Naive B cell (primary cell): ENCODE measurements at places on chromosomes 11 and 22.

DNA sequence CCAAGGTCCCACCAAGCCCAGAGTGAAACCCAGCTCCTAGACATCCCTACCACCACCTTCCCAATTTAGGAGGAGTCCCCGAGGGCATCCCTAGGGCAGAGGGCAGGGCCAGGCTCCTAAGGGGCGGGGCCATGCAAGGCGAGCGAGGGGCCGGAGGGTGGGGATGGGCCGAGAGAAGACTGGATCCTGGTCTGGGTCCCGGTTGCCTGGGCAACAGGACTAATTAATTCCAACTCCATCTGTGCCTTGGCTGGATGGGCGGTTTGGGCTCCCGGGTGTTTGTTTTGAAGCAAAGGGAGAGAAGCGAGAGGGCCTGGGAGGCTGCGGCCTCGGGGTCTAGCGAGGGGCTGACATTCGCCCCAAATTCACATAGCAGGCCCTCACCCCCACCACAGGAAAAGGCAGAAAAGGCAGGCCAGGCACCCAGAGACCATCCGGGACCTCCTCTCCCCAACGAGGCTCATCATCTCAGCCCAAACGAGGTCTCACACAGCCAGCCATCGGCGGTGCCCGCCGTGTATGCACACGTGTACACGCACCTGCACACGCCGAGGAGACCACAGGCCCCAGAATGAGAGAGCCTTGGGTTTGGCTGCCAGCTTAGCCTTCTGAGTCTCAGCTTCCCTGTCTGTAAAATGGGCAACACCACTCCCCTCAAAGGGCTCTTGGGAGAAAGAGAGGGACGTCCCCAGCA lies 23.9 kb downstream of the ELFN2 start:
- H3K4me3 ChIP-seq = no peak overlapping the region
- no peaks in the 10 kb centered on the region for H3K4me1 ChIP-seq
- no peak for DNase-seq
- no peaks in the 10 kb centered on the region for H3K36me3 ChIP-seq

DNA sequence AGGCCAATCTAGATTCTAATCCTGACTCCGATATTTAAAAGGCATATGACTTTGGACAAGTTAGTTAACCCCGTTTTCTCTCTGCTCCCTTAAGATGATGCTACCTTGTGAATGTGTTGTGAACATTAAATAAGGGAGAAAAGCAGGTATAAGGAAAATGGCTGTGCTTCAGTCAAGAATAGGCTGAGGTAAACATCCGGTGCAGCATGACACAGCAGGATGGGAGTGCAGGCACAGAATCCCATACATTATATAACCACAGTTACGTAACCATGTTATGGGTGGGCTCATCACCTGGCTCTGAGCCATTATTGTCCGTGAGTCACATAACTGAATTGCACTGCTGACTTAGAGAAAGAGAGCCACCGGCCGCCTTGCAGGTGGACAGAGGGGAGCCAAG lies 382.2 kb upstream of the ANO5 start:
- no peaks in the 10 kb centered on the region for H3K4me1 ChIP-seq
- DNase-seq = no peak
- H3K27me3 ChIP-seq = no peaks in the 10 kb centered on the region
- H3K36me3 ChIP-seq = no peaks in the 10 kb centered on the region
- no peak overlapping the region for H3K27ac ChIP-seq
- no peak overlapping the region for H3K4me3 ChIP-seq

- H3K36me3 ChIP-seq = peaks cover 18% of the 10 kb centered on the region
- peaks cover 29% of the 10 kb centered on the region for H3K4me1 ChIP-seq
- H3K27ac ChIP-seq = no peak overlapping the region
- peak overlapping the region; percentile 36 for H3K4me3 ChIP-seq
These were observed 5.9 kb downstream of the EFEMP2 start for GRCh38 chr11:65866509-65867283.

DNA sequence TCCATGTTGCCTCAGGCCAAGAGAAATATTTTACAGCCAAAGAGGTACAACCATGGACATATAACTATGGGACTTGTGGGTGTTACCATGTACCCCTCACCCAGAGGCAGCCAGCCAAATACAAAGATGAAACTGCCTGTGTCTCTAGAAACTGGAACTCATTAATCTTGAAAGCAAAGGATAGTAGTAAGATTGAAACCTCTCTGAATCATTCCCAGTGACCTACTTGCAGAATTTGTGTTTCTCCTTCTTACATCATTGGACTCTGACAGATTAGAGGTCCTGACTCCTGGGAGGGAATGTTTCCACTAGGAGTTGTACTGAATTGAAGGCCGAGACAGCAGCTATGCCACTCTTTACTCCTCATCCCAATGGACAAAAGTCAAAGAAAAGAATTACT lies 257.4 kb upstream of the UBASH3B start:
- H3K4me3 ChIP-seq = no peak overlapping the region
- no peaks in the 10 kb centered on the region for H3K27me3 ChIP-seq
- no peaks in the 10 kb centered on the region for H3K4me1 ChIP-seq
- no peak for DNase-seq

DNA sequence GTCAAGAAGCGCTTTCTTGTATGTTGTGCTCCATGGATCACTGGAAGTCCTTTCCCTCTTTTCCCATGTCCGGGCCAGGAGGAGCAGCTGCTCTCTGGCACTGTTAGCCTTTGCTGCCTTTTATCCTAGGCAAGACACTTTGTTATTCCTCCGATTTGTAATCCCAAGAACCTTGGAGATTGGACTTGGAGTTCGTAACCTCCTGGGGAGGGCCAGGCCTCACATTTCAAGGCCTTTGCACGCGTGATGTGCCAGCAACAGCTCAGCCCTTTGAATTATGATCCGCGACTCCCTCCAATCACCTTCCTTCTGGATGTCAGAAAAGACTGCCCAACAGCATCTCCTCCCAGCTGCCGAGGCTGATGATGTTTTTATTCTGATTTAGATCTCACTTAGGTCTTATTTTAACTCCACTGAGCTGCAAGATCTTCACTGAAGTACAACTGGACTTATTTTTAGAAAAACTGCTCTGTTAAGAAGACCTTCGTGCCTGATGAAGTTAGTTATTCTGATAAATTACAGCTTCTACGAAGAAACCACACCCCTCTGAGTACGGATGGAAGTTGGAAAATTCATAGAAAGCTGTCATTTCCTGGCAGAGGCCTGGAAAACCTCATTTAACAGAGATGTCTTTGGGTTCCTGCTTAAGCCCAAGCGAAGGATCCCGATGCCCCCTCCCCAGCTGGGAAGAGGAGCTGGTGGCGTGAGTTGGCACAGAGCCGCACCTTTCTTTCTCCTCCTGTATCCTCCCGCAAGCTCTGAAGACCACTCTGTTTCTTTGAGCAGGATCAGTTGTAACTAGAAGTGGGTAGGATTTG lies 62.4 kb downstream of the PARVB start:
- H3K36me3 ChIP-seq = peaks cover 7% of the 10 kb centered on the region
- no peak overlapping the region for H3K27ac ChIP-seq
- no peaks in the 10 kb centered on the region for H3K27me3 ChIP-seq
- H3K4me1 ChIP-seq = peaks cover 8% of the 10 kb centered on the region
- no peak overlapping the region for H3K4me3 ChIP-seq

GRCh38 chr11:71204294-71204693 lies 48.1 kb downstream of the SHANK2 start:
- H3K4me3 ChIP-seq = no peak overlapping the region
- H3K4me1 ChIP-seq = peaks cover 16% of the 10 kb centered on the region
- H3K27me3 ChIP-seq = peaks cover 30% of the 10 kb centered on the region
- DNase-seq = no peak

GRCh38 chr22:23225724-23226496 lies 45.6 kb downstream of the BCR start:
- peaks cover 62% of the 10 kb centered on the region for H3K4me1 ChIP-seq
- H3K27ac ChIP-seq = peak overlapping the region; percentile 57
- H3K27me3 ChIP-seq = no peaks in the 10 kb centered on the region

DNA sequence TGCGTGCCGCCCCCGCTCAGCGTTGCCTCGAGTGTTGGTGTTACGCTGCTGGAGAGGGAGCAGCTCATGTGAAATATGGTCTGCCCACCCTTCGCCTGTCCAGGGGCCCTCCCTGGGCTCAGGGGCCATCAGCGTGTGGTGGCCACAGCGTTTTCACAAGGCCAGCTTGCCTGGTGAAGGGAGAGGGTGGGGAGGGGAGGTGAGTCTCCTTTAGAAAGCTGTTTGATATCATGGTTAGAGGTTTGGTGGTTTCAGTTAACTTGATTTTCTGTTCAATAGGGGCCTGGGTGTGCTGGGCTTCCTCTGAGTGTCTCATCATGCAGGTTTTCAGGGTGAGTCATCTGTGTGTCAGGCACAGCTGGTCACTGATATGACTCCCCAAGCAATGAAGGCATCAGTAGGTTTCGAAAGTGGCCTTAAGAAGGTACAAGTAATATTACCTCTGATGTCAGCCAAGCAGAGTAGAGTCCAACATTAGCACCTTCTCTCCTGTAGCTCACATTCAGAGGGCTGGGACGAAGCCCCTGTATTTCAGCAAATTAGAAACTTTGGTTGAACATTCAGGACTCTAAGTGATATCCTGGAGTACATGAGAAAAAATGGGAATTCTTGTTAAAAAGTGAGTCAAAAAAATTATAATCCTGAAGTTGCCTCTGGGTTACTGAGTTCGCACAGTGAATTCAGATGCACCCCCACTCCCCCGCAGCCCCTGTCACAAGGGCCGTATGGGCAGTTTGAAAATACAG lies 172.5 kb downstream of the TBC1D22A start:
- H3K4me1 ChIP-seq = peaks cover 40% of the 10 kb centered on the region
- H3K27ac ChIP-seq = no peak overlapping the region
- peaks cover 7% of the 10 kb centered on the region for H3K36me3 ChIP-seq
- DNase-seq = no peak
- no peaks in the 10 kb centered on the region for H3K27me3 ChIP-seq

DNA sequence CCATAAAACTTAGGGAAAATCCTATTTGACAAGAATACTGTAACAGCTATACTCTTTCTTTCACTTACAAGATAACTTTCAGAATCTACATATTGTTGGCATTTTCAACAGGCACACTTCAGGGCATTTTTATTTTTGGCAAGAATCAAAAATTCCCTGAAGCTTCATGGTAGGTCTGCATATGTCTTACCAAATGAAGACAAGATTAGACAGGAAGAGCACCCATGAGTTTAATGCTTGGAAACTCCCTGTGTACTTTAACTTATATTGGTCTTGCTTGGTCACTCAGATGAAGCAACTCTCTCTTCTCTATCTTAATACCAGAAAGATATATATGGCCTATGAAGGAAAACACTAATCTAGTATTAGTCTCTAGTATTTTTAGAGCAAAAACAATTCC lies 137.7 kb downstream of the ATG16L2 start:
- peaks cover 15% of the 10 kb centered on the region for H3K36me3 ChIP-seq
- peak; percentile 51 for DNase-seq
- H3K4me3 ChIP-seq = peak overlapping the region; percentile 84
- H3K27ac ChIP-seq = peak overlapping the region; percentile 95
- no peaks in the 10 kb centered on the region for H3K27me3 ChIP-seq

GRCh38 chr11:112255067-112255720 lies 5.5 kb downstream of the PLET1 start:
- no peak for DNase-seq
- H3K4me3 ChIP-seq = no peak overlapping the region
- no peaks in the 10 kb centered on the region for H3K4me1 ChIP-seq
- H3K27ac ChIP-seq = no peak overlapping the region
- H3K27me3 ChIP-seq = no peaks in the 10 kb centered on the region

DNA sequence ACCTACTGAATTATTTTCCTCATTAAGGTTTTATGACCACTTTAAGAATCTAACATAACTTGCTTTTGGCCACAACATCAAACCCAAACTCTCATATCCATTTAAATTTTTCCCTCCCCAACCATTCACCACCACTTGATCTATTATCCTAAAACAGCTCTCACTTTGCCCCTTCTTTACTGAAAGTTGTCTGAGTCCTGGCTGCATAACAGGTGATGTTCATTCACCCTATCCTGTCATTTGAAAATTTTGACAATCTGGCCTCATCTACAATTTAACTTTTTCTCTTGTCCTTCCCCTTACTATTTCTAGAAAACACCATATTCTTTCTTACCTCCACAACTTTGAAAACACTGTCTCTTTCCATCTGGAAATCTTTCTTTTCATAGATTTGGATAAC lies 89.3 kb downstream of the BDNF start:
- no peaks in the 10 kb centered on the region for H3K27me3 ChIP-seq
- H3K4me3 ChIP-seq = no peak overlapping the region
- H3K4me1 ChIP-seq = no peaks in the 10 kb centered on the region
- no peak for DNase-seq
- H3K36me3 ChIP-seq = no peaks in the 10 kb centered on the region

- H3K27me3 ChIP-seq = peaks cover 9% of the 10 kb centered on the region
- peaks cover 3% of the 10 kb centered on the region for H3K4me1 ChIP-seq
- H3K27ac ChIP-seq = no peak overlapping the region
- no peaks in the 10 kb centered on the region for H3K36me3 ChIP-seq
These were observed 7.6 kb downstream of the PLEKHB1 start for GRCh38 chr11:73653996-73654395.

GRCh38 chr11:115078461-115079438 lies 400.4 kb downstream of the NXPE2 start:
- H3K4me3 ChIP-seq = no peak overlapping the region
- H3K27me3 ChIP-seq = no peaks in the 10 kb centered on the region
- no peak overlapping the region for H3K27ac ChIP-seq
- no peak for DNase-seq
- no peaks in the 10 kb centered on the region for H3K36me3 ChIP-seq

- no peak overlapping the region for H3K27ac ChIP-seq
- no peaks in the 10 kb centered on the region for H3K4me1 ChIP-seq
- no peak overlapping the region for H3K4me3 ChIP-seq
- no peak for DNase-seq
- H3K36me3 ChIP-seq = no peaks in the 10 kb centered on the region
These were observed 56.6 kb upstream of the KIRREL3 start for GRCh38 chr11:127057126-127057525.

GRCh38 chr11:13942971-13943381 lies 19.5 kb upstream of the SPON1 start:
- peaks cover 8% of the 10 kb centered on the region for H3K4me1 ChIP-seq
- peaks cover 5% of the 10 kb centered on the region for H3K36me3 ChIP-seq
- H3K4me3 ChIP-seq = no peak overlapping the region
- H3K27ac ChIP-seq = no peak overlapping the region
- peaks cover 15% of the 10 kb centered on the region for H3K27me3 ChIP-seq
- DNase-seq = no peak

DNA sequence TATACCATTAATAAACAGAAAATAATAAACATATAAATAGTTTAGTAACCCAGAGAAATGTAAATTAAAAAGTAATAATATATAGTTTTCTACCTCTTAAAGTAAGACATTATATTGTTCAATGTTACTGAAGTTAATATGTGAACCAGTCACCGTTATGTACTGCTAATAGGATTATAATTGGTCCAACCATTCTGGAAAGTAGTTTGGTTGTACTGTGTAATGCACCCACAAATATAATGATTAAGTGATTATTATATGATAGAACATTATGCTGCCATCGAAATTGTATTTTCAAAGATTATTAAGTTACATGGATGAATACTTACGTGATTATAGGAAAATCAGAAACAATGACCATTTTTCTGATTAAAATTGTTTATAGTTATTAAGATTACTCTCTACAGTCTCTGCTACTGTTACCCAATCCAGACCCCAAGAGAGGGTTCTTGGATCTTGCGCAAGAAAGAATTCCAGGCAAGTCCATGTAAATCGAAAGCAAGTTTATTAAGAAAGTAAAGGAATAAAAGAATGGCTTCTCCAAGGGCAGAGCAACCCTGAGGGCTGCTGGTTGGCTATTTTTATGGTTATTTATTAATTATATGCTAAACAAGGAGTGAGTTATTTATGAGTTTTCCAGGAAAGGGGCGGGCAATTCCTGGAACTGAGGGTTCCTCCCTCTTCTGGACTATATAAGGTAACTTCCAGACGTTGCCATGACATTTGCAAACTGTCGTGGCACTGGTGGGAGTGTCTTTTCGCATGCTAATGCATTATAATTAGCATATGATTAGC lies 50.1 kb downstream of the ACER3 start:
- no peaks in the 10 kb centered on the region for H3K36me3 ChIP-seq
- H3K27ac ChIP-seq = no peak overlapping the region
- no peaks in the 10 kb centered on the region for H3K27me3 ChIP-seq
- H3K4me1 ChIP-seq = peaks cover 3% of the 10 kb centered on the region
- DNase-seq = no peak
